A673 (cell line): ENCODE measurements at places on chromosomes 2 and 18.

- H3K27ac ChIP-seq: no peak overlapping the region
- no peaks in the 10 kb centered on the region for H3K4me1 ChIP-seq
Observed at GRCh38 chr2:233470011-233470687, 96.4 kb downstream of the USP40 start.

DNA sequence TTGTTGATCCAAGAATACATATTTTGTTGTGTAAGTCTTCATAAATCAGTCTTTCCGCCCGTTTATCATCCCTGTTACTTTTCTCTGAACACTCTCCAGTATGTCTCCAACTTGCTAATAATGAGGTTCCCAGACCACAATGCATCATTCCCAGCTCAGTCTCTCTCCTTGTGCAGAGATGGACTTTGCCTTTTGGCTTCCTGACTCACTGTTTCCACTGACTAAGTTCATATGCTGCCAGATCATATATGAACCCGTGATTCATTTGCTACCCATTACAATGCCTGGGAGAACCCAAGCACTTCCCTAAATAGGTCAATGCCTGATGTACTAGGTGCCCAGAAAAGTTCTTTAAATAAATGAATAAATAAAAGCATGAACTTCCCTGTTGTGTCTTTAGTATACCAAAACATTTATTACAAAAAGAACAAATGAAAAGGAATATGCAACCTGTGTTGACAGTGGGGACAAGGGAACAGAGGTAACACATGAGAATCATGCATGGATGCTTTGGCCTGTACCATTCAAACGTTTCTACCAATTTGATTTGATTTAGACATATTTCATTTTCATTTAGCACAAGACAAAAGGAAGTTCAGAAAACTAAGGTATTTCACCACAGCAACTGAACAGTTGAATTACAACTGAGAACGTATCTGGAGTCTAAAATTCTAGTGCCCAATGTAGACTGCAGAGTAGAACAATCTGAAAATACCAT is 215.4 kb upstream of the HNRNPA3 start:
- H3K27ac ChIP-seq: no peak overlapping the region
- H3K27me3 ChIP-seq: no peaks in the 10 kb centered on the region
- no peak overlapping the region for H3K4me3 ChIP-seq
- no peaks in the 10 kb centered on the region for H3K4me1 ChIP-seq
- H3K36me3 ChIP-seq: no peaks in the 10 kb centered on the region

DNA sequence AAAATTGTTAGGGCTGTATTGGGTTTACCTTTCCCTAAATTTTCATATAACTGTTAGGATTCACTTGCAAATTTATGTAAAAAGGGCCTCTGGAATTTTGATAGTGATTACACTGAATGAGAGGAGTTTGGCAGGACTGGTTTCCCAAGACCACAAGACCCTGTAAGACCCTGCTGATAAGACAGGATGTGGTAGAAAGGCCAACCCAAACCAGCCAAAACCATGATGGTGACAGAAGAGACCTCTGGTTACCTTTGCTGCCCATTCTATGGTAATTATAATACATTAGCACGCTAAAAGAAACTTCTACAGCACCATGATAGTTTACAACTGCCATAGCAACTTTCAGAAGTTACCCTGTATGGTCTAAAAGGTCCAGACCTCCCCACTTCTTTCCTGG is 8.3 kb upstream of the CASP10 start:
- no peak overlapping the region for H3K4me3 ChIP-seq
- no peaks in the 10 kb centered on the region for H3K36me3 ChIP-seq
- no peaks in the 10 kb centered on the region for H3K4me1 ChIP-seq
- H3K27me3 ChIP-seq: no peaks in the 10 kb centered on the region
- no peak for DNase-seq

- H3K4me3 ChIP-seq: no peak overlapping the region
- H3K27ac ChIP-seq: no peak overlapping the region
- no peaks in the 10 kb centered on the region for H3K36me3 ChIP-seq
- H3K27me3 ChIP-seq: no peaks in the 10 kb centered on the region
- DNase-seq: no peak
Observed at GRCh38 chr2:85853499-85854165, 35.2 kb downstream of the ST3GAL5 start.

DNA sequence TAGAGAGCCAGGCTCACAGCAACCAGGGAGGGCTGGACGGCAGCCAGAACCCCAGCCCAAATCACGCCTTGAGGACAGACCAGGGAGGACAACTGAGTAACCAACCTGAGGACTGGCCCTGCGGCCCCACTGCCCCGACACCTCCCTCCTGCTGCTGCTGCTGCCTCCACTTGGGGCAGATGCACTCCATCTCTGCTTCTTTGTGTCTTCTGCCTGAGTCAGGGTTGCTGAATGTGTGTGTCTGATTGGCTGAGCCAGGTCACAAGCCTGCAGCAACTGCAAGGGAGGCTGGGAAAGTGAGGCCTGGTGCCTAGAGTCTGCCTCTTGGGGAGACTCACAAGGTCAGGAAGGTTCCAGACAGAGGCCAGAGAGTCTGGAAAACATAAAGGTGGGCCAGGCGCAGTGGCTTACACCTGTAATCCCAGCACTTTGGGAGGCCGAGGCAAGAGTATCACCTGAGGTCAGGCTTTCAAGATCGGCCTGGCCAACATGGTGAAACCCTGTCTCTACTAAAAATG is 83.4 kb downstream of the ZFP36L2 start:
- no peak overlapping the region for H3K27ac ChIP-seq
- no peaks in the 10 kb centered on the region for H3K36me3 ChIP-seq
- no peaks in the 10 kb centered on the region for H3K27me3 ChIP-seq
- H3K4me1 ChIP-seq: no peaks in the 10 kb centered on the region
- H3K4me3 ChIP-seq: no peak overlapping the region
- DNase-seq: no peak

GRCh38 chr2:71154798-71155197 is 24.4 kb downstream of the MPHOSPH10 start:
- peaks cover 6% of the 10 kb centered on the region for H3K4me1 ChIP-seq
- no peak overlapping the region for H3K4me3 ChIP-seq
- DNase-seq: no peak
- no peak overlapping the region for H3K27ac ChIP-seq
- H3K27me3 ChIP-seq: no peaks in the 10 kb centered on the region

DNA sequence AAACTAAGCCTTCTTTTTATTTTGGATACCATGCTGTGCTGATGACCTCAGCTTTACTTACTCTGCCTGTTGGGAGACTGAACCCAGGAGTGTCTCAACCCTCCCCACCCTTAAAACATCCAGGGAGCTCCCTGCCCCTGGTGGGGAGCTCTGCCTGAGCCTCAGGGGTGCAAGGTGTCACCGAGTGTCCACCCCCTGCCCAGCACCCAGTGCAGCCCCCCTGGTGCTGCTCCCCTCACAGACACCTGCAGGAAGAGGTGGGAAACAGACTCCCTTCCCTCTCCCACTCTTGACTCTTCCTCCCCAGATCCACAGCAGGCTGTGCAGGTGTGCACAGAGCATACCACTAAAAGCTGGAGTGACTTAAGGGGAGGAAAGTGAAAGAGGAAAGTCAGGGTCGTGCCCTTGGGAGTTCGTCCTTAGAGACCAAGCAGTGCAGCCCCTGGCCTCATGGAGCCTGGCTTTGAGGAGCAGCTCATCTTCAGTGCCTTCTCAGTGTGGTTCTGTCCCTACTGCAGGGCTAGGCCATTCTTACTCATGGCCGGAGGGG is 51.3 kb downstream of the MYO7B start:
- no peak for DNase-seq
- no peaks in the 10 kb centered on the region for H3K4me1 ChIP-seq
- H3K36me3 ChIP-seq: no peaks in the 10 kb centered on the region
- H3K27ac ChIP-seq: no peak overlapping the region

DNA sequence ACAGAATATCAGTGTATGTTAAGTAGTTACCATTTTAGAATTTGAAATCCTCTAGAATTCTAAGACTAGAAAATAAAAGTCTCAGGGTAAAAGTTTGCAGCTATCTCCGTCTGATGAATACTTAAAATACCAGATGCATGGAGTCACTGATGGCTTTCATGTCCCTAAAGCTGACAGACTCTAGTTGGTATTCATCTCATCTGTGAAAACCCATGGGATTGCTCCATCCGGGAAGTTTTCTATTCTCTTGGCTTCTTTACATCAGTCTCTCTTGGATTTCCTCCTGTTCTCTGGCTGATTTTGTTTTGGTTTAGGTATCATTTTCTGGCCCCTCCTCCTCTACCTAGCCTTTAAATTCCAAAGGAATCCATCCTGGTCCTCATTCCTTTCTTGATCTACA is 465.6 kb upstream of the POU3F3 start:
- H3K36me3 ChIP-seq: no peaks in the 10 kb centered on the region
- no peak for DNase-seq
- no peak overlapping the region for H3K27ac ChIP-seq
- no peaks in the 10 kb centered on the region for H3K27me3 ChIP-seq
- no peaks in the 10 kb centered on the region for H3K4me1 ChIP-seq
- no peak overlapping the region for H3K4me3 ChIP-seq

DNA sequence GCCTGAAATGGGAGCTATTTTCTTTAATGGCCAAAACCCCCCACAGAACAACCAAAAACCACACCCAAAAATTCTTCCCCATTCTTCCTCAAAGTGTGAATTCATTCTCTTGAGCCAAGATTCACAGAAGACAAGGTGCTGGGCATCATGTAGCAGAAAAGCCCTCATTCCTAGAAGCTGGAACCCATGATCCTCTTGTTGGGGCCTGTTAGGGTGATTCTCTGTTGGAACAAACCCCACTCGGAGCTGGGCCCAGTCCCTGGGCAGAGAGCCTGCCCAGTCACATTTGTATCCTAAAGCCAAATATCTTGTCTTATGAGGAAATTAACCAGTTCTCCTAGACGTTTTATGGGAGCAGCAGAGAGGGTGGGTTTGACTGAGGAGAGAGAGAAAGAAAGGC is 22.8 kb upstream of the VPS4B start:
- no peaks in the 10 kb centered on the region for H3K27me3 ChIP-seq
- no peak for DNase-seq
- H3K4me3 ChIP-seq: no peak overlapping the region

DNA sequence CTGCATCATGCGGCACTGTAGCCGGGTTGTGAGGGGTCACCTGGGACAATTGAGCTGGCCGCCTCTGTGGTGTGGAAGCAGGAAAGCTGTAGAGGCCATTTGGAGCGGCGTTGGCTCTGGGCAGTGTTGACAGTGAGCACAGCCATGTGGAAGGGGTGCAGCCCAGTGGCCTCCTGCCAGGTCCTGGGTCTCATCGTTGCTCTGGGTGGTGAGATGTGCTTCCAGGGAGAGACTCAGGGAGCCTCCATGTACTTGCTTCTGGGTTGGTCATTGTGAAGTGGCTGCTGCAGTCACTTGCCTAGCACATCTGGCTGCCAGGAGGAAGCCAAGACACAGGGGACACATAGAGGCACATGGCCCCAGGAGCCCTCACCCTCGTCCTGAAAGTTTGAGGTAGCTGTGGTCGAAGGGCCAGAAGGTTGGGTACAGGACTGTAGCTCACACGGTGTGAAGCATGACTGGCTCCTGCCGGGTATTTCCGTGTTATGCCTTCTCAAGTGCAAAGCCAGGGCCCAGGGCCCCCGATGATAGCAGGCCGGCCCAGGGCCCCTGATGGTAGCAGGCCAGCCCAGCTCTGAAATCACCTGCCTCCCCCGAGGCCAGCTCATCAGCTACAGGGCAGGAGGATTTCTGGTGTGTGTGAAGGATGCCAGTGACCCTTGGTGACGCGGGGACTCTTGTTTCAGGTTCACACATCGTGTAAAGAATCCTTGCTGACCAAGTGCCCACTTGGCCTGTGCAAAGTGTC is 82.6 kb downstream of the DGKD start:
- no peak overlapping the region for H3K27ac ChIP-seq
- peaks cover 19% of the 10 kb centered on the region for H3K36me3 ChIP-seq
- DNase-seq: no peak
- H3K4me3 ChIP-seq: no peak overlapping the region
- no peaks in the 10 kb centered on the region for H3K27me3 ChIP-seq
- peaks cover 4% of the 10 kb centered on the region for H3K4me1 ChIP-seq

DNA sequence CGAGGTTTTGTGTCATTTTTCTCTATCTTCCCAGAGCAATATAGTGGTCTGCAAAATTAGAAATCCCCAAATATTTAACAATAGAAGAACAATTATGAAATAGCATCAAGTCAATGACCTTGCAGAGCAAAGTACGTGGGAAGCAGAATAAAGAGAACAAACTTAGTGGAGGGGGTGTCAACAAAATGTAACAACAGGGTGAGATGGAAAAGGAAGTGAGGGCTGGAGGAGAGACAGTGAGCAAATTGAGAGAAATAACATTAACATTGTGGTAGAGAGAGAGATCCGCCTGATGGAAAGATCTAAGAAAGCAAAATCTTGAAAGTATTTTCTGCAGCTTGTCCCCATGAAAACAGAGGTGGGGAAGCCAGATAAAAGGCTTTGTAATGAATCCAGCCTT is 23.4 kb downstream of the ARHGAP15 start:
- H3K27ac ChIP-seq: no peak overlapping the region
- no peak overlapping the region for H3K4me3 ChIP-seq
- no peaks in the 10 kb centered on the region for H3K4me1 ChIP-seq
- peaks cover 15% of the 10 kb centered on the region for H3K27me3 ChIP-seq
- no peaks in the 10 kb centered on the region for H3K36me3 ChIP-seq

- no peaks in the 10 kb centered on the region for H3K36me3 ChIP-seq
- no peaks in the 10 kb centered on the region for H3K27me3 ChIP-seq
- no peak overlapping the region for H3K4me3 ChIP-seq
- H3K27ac ChIP-seq: no peak overlapping the region
- DNase-seq: no peak
Observed at GRCh38 chr2:66733364-66733999, 298.6 kb downstream of the MEIS1 start.

DNA sequence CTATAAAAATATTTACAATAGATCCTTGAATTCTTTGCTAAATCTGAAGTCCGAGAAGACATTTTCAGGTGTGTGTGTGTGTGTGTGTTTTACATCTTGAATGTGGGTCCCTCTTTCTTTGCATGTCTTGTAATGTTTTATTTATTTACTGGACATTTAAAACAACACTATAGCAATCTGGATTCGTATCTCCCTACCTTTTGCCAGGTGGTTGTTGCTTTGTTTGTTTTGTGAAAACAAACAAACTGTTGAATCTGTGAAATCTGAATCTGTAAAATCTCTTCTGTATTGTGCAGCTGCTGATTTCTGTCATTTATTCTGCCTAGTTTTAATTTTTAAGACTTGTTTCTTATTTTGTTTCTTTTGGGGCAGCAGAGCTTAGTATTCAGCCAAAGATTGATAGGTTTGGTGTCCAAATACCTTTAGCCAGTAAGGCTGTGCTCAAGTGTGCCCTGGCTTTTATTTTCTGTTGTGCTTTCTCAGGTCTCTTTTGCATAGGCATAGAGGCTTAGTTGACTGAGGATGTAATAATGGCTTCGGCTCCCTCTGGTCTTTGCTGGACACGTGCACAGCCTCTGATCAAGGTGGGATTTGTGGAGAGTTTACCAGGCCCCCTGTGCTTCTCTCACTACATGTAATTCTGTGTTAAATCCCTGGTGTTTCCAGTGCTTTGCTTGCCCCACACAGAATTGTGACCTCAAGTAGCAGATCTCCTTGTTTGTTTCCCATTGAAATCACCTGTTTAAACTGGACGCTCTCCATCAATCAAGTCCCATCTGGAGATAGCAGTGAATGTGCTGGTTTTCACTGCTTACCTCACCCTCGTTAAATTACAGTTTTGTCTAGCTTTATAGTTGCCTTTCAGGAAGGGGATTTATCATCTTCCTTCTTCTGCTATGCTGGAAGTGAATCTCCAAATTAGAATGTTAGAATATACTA is 71.1 kb downstream of the BIRC6 start:
- no peak for DNase-seq
- no peak overlapping the region for H3K4me3 ChIP-seq
